Left lobe of liver (tissue), 2 donors: ENCODE measurements at places on chromosomes 2 and 18.
A peak's percentile ranks its signal among the peaks of the same experiment; 100 is the strongest.

- no peak for DNase-seq
Observed at GRCh38 chr2:219022616-219023015, 18.7 kb downstream of the CFAP65 start.

DNA sequence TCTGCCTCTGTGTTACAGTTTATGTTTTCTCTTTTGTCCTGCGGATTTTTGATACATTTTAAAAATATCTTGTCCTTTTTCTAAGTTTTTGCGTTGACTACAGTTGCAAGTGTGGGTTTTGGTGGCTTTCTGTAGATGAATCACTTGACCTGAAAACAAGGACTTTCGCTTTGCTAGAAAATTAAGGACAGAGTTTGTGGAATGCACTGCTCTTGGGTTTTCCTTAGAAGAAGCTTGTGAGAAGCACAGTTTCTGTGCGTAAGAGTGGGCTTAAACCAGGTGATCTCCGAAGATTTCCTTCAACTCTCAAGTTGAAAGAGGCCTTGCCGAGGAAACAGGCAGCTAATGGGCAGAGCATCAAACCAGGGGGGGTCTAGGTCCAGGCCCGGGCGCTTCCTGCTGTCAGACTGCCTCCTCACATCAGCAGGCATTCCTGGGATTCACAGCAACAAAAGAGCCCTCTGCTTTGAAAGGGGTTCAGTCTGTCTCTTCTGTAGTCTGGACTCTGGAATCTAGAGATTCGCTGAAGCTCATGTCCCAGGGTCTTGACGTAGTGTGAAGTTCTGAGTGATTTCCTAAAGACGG is 17.3 kb downstream of the NCK2 start:
- no peak for DNase-seq

GRCh38 chr2:33804155-33804554 is 205.1 kb upstream of the FAM98A start:
- no peak for DNase-seq

GRCh38 chr2:149994057-149994728 is 406.6 kb upstream of the MMADHC start:
- no peak for DNase-seq

DNA sequence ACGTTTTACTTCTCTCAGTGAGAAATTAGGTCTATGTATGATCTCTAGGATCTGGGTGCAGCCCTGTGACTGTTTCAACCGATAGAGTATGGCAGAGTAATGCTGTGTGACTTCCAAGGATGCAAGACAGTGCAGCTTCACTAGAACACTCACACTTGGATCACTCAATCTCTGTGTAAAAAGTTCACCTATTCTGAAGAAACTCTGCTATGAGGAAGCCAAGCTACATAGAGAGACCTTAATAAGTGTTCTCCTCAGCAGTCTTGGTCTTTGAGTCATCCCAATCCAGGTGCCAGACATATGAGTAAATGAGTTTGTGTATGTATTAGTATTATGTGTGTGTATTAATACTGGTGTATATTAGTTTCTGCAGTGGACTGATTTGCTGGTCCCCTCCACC is 335.0 kb downstream of the NR4A2 start:
- no peak for DNase-seq

DNA sequence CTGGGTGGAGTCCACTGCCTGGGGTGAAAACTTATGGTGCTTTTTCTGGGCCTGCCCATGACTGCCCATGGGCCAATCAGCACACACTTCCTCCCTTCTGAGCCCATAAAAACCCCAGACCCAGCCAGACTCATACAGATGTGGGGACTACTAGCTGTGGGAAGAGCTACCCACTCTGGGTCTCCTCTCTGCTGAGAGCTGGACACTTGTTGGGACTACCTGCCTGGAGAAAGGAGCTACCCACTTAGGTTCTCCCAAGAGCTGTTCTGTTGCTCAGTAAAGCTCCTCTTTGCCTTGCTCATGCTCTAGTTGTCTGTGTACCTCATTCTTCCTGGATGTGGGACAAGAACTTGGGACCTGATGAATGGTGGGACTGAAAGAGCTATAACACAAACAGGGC is 119.6 kb upstream of the SLC38A11 start:
- no peak for DNase-seq

DNA sequence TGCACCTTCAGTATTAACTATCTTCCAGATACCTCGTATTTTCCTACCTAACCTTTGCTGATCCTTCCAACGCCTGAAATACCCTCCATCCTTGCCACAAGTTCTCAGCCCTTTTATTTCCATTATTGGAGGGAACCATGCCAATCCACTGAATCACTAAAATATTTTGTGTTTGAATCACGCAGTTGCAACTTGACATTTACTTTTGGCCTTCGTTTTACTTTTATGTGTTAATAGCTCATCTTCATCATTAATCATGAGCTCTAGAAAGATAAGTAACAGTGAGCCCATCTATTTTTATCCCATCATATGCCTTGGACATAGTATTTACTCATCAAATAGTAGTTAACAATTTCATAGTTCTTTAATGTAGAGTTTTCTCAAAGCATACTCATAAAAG is 463.2 kb downstream of the THSD7B start:
- no peak for DNase-seq

- DNase-seq, result peak; percentile 33
Observed at GRCh38 chr2:71610671-71611070, 157.3 kb downstream of the DYSF start.

DNA sequence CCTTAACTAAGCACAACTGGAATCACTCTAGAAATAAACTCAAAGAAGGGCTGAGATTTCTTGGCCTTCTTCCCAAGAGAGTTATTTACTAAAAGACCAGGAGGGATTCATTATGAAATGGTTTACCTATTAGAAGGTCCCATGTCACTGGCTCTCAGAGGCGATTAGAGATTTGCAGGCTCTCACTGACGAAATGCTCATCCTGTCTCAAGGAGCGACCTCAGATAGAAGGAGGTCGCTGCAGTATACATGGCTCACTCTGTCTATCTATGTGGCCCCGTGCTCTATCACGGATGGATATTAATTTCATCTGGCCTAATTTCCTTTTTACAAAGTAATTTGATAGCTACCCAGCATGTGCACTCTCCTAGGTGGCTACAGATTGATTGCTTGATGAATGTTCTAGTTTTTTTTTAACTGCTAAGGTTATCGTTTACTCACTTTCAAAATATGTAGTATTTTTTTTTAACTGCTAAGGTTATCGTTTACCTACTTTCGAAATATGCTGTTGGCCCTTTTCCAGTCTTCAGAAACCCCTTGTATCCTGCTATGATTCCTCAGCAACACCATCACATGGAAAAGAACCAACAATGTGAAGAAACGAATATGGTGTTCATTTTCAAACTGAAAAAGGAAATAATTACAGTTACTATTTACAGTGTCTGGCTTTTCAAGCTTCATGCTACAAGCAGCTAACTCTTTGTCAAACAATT is 9.1 kb downstream of the SMIM21 start:
- no peak for DNase-seq

DNA sequence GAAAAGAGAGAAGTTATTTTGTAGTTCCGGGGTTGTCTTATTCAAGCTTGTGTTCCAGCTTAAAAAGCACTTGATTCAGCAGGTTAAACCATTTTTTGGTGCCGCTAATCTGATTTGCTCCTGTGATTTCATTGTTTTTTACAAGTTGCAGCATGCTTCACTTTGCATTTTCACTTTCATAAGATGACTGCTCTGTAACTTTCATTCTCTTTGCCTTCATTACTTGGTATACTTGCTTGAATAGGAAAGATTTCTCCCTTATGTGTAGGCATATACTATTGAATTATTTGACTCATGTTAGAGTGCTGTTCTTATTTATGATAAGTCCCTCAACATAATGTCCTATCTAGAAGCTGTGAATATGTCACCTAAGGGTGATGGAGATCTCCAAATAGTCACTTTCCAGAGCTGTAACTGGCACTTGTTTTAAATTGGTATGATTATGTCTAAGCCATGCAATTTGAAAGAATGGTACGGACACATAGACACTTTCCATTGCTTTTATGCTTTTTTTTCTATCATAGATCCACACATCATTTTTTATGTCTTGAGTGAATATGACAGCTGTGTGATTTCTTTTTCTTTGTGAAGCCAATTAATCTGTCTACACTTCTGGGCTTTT is 254.5 kb downstream of the DSEL start:
- DNase-seq, result no peak

DNA sequence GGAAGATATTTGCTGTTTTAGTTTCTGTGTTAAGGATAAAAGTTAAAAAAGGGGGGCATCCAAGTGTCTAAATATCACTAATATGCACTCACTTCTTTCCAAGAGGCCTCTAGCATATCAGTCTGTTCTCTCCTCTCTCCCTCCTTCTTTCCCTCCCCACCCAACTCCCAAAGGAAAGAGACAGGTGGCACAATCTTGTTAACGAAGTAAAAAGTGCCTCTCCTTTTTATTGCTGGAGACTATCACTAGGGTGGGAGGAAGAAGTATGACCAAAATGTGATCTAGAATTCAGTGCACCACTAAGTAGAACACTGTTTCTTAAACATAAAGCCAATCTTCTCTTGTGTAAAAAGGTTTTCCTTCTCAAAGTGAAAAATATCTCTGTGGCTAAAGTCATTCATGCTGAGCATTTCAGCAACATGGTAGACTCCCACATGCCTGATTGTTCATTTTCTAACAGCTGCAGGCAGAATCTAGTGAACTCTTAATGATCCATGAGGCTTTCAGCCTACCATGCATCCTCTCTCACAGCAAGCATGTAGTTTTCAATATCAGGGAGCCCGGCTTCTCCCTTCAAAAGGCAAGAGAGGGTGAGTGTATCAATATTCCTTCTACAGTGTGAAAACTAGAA is 39.5 kb downstream of the RNU4ATAC start:
- DNase-seq, result no peak

- peak; percentile 95 for DNase-seq
Observed at GRCh38 chr2:120525056-120526046, 179.4 kb downstream of the INHBB start.

GRCh38 chr2:26635401-26635800 is 5.8 kb downstream of the CIB4 start:
- no peak for DNase-seq

- no peak for DNase-seq
Observed at GRCh38 chr2:45128580-45128997, 119.3 kb upstream of the SIX2 start.

DNA sequence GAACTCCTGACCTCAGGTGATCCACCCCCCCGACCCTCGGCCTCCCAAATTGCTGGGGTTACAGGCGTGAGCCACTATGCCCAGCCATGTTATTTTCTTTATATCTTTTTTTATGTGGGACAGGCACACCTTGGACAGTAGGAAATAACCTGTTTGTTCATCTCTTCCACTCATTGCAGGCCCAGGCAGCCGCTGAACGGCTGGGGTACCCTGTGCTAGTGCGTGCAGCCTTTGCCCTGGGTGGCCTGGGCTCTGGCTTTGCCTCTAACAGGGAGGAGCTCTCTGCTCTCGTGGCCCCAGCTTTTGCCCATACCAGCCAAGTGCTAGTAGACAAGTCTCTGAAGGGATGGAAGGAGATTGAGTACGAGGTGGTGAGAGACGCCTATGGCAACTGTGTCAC is 8.4 kb downstream of the CAD start:
- DNase-seq, result no peak

DNA sequence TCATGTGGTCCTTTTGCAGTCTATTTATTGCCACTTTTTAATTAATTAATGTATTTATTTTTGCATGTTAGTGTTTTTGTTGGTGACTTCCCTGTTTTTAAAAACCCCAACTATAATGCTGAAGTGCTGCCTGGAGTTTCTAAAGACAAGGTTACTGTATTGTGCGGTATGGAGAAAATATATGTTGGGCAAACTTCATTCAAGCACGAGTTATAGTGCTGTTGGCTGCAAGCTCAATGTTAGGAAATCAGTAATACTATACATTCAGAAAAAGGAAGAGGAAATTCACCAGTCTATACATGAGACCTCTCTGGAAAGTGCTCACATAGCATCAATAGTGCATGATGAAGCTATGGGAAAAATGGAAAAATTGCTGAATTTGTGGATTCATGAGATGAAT is 15.4 kb upstream of the RBMS1 start:
- no peak for DNase-seq

DNA sequence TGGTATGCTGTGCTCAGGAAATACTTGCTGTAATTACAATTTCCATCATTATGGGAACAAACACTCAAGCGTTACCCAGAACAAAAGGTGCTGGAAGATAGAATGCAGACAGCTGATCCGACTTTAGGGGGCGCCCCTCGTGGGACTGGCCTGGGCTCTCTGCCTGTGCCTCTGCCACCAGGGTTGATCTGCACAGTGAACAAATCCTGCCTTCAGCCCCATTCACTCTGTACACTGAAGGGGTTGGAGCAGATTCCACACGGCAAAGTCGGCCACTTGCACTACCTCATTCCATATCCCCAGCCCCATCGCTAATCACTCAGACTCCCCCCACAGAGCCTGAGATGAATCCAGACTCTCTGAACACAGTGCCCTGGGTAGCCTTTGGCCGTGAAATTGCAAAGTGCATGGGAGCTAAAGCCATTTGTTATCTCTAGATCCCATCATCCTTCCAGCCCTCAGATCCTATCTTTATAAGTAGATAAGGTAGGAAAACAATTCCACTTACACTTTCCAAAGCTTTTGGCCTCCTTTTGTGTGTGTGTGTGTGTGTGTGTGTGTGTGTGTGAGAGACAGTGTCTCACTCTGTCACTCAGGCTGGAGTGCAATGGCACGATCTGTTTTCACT is 69.3 kb downstream of the INPP5D start:
- DNase-seq, result no peak

- no peak for DNase-seq
Observed at GRCh38 chr18:74139888-74140287, 7.7 kb downstream of the FBXO15 start.

DNA sequence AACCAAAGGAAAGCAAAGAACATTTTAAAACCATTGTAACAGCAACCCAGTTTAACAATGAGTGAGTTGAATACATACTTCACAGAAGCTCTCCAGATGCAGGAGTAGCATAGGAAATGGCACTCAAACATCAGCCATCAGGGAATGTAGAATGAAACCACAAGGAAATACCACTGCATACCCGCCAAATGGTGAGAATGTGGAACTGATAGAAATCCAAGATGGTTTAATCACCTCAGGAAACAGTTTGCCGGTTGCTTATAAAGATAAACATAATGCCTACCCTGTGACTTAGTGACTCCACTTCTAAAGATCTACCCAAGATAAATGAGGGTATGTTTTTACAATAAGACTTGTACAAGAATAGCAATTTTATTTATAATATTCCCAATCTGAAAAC is 132.0 kb downstream of the GALNT1 start:
- no peak for DNase-seq

- DNase-seq, result no peak
Observed at GRCh38 chr2:97785818-97786217, 72.4 kb downstream of the ZAP70 start.

- DNase-seq, result no peak
Observed at GRCh38 chr2:21395366-21395765, 271.6 kb downstream of the TDRD15 start.

DNA sequence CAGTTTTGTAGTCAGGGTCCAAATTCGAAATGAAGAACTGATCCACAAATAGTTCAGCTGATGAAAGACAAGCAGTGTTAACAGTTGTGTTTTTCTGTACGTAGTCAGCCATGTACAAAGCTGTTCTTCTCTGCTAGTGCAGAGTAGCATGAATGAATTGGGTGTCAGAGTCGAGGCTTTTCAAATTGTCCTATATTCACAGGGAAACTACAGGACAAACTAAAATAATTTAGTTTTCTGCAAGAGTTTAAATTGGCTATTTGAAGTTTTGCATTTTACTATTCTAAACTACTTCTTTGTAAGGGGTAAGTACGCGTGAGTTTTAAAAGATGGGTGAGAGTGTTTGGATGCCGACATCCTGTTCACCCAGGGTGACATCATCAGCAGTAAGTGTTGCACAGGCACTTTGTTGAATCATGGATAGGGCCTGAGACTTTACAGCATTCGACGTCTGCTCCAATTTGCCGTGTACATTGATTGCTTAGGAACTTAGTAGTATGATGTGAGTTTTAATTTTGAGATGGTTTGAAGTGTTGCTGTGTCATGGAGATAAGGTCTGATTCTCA is 147.2 kb upstream of the NFATC1 start:
- no peak for DNase-seq
